ENCODE measurements at places on chromosomes 12 and 14.

GRCh38 chr12:123715195-123715594 lies 3.0 kb downstream of the ATP6V0A2 start:
- DNase-seq, result no peak

GRCh38 chr14:72256055-72256454 lies 323.8 kb downstream of the RGS6 start:
- no peak for DNase-seq

GRCh38 chr12:124979568-124979967 lies 9.4 kb downstream of the DHX37 start:
- DNase-seq, result no peak

GRCh38 chr12:65634061-65634460 lies 190.2 kb upstream of the HMGA2 start:
- no peak for DNase-seq

DNA sequence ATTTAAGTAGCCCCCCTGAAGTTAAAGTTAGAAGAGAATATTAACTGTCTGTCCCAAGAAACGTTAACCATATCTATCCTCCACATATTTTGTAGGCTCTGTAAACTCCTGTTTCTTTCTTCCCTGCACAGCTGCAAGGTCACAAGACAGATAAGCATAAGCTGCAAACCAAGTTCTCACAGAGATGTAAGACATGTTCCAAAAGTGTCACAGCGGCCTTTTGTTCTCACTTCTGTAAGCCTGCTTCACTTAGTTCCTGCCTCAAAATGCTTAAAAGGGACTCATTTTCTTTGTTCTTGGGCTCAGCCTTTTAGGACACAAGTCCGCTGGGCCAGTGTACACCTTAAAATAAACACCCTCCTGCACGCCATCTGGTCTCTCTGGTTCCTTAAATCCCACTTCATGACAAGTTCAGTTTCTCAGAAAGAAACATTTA lies 3.2 kb downstream of the RNASE1 start:
- DNase-seq, result no peak

GRCh38 chr14:51844081-51844881 lies 16.1 kb upstream of the GNG2 start:
- DNase-seq, result no peak

GRCh38 chr14:95199298-95199983 lies 42.1 kb upstream of the DICER1 start:
- DNase-seq, result no peak

DNA sequence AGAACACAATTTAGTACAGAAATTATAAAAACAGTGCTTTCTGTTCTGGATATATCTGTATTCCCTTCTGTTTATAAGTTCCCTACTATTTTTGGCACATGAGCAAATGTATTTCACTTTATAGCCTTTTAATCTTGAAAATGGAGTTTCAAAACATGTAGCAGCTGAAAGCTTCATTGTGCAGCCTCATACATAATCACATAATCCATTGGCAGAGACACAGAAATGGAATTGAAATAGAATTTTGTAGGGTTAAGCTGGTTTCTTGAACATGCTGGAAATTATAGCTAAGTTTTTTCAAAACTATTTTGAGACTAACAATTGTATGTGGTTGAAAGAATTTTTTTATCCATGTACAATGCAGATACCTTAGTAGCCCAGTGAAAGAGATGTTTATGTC lies 614.3 kb upstream of the MDGA2 start:
- DNase-seq, result no peak

DNA sequence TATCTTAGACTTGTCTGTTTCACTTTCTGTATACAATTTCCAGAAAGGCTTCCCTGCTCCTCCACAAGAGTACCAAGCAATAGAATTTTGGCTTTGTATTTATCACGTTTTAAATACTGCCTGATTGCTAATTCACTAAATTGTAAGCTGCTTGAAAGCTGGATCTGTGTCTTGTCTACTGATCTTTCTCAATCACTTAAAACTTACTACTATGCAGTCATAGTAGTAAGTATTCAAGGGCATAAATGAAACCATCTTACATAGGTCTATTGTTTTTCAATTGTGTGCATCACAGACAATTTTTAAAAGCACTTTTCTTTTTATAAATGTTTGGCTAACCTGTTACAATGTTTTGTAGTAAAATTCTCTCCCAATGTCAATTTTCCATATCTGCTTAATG lies 1.2 kb upstream of the GLIPR1L2 start:
- peak; percentile 1 for DNase-seq

DNA sequence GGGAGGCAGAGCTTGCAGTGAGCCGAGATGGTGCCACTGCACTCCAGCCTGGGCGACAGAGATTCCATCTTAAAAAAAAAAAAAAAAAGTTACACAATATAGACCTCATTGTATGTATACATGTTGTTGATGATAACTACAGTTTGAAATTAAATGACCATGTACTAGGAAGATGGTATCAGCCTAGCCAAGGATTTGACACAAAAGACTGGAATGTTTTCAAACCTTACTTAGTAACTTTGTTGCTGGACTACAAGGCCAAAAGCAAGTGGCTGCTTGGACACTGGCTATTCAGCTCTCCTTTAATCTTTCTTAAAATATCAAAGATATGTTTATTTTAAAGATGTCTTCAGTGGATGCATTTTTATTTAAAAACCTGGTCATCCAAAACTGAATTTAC lies 18.9 kb upstream of the NUDT4 start:
- DNase-seq, result no peak

- DNase-seq, result no peak
Observed at GRCh38 chr12:18361433-18361832, 100.1 kb downstream of the PIK3C2G start.

GRCh38 chr14:79161571-79161970 lies 991.4 kb downstream of the NRXN3 start:
- DNase-seq, result no peak

DNA sequence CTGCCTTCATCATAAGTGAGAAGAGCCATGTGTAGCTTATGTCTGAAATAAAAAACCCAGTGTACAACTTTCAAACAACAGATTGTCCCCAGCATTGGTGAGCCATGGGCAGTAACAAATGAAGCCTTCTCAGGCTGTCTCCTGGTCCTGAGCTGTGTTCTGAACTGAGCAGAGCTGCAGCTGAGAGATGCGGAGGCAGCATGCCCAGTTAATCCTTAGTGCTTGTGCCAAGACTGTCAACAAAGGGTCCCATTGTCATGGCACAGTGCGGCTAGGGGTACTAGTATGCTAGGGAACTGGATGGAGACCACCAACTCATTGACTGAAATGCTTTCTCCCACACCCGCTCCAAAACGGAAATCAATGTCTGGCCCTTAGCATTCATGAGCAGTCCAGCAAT lies 154.3 kb downstream of the RMST start:
- no peak for DNase-seq

DNA sequence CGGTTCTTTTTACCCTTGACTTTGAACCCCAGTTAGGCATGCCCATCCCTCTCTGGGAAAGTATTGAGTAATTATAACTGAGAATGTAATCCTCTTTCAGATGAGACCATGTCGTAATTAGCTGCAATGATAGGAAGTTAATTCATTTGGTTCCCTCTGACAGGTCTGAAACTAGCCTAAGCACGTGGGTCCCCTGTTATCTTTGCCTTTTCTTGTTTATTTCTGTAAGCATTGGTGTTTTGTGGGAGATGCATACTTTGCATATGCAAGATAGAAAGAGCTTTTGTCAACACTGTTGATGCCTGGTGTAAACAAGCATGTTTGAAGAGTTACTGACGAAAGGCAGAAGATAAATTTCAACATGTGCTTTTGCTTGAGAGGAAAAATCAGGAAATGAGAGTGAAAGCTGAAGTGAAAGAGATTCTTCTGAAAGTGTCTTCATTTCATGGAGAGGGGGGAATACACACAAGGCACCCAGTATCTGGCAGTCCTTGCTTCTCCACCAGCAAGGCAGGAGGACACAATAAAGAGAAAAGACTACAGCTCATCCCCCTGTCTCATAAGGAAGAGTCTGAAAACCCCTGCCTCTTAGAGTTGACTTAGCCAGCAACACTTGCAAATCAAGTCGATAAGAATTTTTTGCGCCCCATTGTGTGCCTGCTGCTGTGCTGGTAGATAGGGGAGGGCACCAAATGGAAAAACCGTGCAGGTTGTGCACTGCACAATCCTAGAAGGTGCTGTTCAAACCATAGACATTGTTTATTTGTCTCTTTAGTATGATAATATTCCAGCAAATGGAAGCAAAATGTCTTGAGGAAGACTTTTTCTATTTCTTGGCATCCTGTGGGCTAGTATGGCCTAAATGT lies 77.8 kb downstream of the SLC24A4 start:
- no peak for DNase-seq

GRCh38 chr12:4031703-4032291 lies 158.6 kb upstream of the PARP11 start:
- DNase-seq, result peak; percentile 29

DNA sequence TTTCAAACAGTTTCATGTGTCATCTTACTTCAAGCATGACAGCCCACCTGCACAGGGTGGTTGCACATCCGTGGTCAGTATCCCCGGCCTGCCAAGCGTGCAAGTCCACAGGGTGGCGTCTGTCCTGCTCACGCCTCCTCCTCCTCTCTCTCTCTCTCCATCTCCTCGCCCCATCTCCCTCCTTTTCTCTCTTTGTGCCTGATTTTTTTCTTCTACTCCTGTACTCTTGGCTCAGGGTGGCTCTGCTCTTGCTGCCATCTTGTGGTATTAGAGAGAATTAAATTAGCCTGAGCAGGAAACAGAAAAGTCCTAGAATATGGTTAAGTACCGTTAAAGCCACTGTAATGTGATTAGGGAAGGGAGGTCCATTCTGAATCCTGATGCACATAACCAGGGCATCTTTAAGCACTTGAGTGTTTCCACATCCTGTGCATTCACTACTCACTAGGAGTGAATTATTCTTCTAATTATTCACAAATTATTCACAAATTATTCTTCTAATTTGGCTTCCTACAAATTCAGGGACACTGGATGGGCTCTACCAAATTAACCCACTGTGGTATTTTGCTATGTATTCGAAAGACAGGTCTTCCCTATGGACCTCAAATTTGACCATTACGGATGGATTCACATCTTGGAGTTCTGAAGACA lies 25.5 kb upstream of the DTX1 start:
- DNase-seq, result peak; percentile 77

GRCh38 chr14:102209224-102209966 lies 69.7 kb downstream of the WDR20 start:
- DNase-seq, result peak; percentile 53

Data from HT-29 (cell line).